ENCODE measurements at places on chromosomes 11 and 22.
A peak's percentile ranks its signal among the peaks of the same experiment; 100 is the strongest.

DNA sequence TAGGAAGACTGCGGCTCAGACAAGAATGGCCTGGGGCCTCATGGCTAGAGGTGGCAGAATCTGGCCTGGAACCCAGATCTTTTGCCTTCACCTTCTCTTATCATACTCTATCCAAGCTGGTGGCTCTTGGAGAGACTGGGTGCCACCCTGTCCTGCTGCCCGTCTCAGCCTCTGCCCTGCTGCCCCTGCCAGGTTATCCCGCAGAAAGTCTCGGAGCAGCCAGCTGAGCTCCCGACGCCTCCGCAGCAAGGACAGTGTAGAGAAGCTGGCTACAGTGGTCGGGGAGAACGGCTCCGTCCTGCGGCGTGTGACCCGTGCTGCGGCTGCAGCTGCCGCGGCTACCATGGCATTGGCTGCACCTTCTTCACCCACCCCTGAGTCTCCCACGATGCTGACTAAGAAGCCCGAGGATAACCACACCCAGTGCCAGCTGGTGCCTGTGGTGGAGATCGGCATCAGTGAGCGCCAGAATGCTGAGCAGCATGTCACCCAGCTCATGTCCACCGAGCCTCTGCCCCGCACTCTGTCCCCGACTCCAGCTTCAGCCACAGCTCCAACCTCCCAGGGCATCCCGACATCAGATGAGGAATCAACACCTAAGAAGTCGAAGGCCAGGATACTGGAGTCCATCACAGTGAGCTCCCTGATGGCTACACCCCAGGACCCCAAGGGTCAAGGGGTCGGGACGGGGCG is 5.9 kb downstream of the INCENP start:
- no peak for DNase-seq

DNA sequence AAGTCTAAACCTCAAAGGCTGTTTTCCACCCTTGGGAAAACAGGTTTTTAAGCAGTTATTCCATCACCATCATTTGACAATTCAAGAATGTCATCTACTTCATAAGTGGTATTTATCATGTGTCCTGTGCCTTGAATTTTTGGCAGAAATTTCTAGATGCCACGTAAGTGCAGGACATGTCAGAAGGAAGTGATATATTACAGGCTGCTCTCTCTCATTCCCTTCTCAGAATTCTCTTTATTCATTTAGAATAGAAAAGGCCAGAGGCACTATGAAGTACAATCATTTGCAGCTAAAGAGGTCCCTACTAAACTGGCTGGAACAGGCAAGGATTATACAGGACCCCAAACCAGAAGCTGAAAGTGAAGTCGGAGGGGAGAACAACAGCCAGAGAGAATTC is 11.9 kb downstream of the RBFOX2 start:
- no peak for DNase-seq

- peak; percentile 86 for DNase-seq
These were observed at the start of gene ENDOD1 for GRCh38 chr11:95089620-95090542. ENDOD1 (plus strand) TSS chr11:95089846; CDS start chr11:95089928, 82 bp downstream.

DNA sequence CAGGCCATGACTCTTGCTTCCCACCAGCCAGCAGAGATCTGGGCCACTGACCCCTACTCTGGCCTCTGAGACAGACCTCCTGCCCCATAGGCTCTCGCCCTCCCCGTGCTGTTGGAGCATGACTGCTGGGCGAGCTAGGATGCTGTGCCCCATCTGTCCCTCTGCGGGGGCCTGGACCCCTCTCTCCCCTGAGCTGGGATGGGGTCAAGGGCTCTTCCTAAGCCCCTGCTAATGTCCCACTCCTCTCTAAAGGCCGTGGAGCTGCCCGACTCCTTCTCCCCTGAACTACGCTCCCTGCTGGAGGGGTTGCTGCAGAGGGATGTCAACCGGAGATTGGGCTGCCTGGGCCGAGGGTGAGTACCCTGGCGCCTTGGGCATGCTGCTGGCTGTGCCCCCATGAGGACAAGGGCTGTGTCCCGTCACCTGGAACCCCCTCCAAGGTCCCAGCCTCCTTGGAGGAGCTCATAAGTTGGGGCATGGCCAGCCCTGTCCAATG is 6.2 kb upstream of the ANKRD13D start:
- no peak for DNase-seq

DNA sequence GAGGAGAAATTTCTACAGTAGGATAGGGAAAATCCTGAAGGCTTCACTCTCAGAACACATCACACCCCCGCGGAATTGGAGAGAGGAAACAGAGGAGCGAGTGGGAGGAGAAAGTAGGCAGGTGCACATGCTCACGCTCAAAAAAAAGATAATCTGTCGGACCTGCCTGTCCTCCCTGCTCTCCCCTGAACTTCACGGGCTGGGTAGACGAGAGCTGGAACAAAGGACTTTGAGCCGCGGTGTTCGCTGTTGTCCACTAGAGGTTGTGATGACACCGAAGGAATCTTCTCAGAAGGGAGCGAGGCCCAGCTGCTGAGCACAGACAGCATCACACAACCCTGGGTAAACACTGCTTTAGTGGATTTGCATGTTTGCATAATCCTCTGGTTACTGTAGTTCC is 5.0 kb downstream of the SEZ6L start:
- no peak for DNase-seq

DNA sequence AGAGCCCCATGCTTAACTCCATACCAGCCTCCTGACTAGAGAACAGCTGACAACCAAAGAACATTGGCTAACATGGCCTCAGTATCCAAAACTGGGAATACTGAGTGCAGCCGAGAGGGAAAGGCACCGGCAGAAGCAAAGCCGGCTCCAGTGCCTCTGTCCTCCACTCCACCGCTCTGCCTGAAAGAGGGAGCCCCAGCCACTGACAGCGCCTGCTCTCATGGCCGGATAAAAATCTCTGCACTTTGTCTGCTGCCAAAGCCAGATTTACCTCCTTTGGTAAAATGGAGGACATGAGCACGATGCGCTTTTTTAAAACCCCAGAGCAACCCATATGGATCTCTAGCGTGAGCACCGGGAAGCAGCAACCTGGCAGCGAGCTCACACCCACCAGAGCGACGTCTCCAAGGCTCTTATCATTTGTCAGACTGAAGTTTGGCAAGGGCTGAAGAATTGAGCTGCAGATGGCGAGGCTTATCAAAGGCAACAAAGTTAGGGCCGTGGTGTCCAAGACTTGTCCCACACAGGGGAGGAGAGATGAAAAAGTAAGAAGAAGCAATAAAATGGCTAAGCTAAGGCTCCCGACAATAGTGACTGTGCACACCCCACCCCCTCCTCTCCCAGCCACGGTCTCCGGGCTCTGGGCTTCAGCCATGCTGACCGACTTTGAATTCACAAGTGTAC is 71.4 kb downstream of the EFCAB6 start:
- no peak for DNase-seq

- DNase-seq: no peak
These were observed 278 bp downstream of the MMP26 start for GRCh38 chr11:4704790-4705334.

GRCh38 chr11:330307-330693 is 9.6 kb upstream of the IFITM3 start:
- DNase-seq: no peak

DNA sequence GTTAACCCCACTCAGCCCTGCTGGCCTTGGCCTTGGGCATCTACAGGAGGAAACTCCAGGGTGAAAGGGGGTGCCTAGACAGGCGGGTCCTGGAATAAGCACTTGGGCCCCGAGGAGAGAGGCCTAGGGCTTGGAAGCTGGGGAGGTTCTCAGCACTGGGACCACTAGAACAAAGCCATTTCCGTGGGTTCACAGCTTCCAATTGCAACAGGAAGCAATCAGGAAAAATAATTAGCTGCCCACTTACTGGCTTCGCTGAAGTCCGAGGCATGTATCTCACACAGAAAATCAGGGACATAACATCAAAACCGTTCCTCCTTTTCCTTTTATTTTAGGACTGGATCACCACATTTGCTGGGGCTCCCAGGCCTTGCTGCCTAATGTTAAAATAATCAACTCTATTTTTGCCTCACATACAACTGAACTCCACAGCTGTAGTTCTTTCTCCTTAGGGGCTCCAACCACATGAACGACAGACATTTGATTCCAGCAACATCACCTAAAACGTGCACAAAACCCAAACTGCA is 161.1 kb upstream of the GRK3 start:
- DNase-seq: peak; percentile 30

- no peak for DNase-seq
These were observed 14.4 kb downstream of the MUC5AC start for GRCh38 chr11:1171985-1172728.

GRCh38 chr11:11397036-11397415 is 44.0 kb upstream of the CSNK2A3 start:
- no peak for DNase-seq

DNA sequence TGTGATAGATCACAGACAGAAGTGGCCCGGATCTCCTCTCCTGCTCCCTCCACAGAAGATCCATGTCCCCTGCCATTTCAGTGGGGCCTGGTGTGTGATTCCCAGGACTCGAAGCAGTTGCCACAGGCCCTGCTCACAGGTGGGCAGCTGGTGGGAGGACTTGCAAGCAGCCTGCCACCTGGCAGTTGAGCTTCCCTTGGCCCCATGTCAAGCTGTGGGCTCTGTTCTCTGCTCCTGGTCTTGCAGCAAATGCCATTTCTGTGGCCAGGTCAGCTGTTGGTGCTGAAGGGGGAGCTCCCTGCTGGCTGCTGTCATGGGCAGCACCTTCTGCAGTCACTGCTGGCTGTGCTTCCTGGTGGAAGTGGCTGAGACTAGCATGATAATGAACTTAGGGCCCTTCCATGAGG is 59.1 kb upstream of the SLC22A12 start:
- DNase-seq: no peak

GRCh38 chr11:15911377-15912044 is 444.8 kb downstream of the SOX6 start:
- peak; percentile 73 for DNase-seq

GRCh38 chr22:20865875-20866445 is 7.2 kb downstream of the SNAP29 start:
- DNase-seq: no peak

DNA sequence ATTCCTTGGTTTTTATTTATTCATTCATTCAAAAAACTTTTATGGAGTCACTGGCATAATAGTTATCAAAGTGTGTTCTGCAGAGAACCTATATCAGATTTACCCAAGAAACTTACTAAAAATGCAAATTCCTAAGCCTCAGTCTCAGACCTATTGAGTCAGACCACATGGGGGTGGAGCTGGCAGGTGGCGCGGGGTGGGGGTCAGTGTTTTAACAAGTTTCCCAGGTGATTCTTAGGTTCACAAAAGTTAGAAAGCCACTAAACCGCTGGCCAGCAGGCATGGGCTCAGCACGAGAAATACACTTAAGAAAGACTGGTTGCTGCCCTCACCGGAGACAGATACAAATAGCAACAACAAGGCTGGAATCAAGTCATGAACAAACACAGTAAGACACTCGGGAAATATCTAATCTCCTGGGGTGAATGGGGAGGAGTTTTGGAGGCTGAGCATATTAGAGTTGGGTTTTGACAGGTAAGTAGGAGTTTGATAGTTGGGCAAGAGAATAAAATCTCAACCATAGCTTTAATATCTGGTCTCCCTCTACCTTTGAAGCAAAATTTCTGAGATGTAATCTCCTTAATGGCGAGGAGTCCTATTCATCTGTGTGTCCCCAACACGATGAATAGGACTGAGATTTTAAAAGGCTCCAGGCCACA is 167.5 kb upstream of the NECTIN1 start:
- DNase-seq: no peak

DNA sequence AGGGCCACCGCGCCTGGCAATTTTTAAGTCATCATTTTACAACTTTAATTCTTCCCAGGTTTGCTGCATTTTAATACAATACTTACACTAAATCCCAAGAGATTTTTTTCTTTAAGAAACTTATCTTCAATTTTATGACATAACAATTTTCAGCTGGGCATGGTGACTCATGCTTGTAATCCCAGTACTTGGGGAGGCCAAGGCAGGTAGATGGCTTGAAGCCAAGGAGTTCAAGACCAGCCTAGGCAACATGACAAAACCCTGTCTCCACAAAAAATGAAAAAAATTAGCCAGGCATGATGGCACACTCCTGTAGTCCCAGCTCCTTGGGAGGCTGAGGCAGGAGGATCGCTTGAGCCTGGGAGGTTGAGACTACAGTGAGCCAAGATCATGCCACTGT is 38.8 kb downstream of the CLDN25 start:
- DNase-seq: peak; percentile 4

DNA sequence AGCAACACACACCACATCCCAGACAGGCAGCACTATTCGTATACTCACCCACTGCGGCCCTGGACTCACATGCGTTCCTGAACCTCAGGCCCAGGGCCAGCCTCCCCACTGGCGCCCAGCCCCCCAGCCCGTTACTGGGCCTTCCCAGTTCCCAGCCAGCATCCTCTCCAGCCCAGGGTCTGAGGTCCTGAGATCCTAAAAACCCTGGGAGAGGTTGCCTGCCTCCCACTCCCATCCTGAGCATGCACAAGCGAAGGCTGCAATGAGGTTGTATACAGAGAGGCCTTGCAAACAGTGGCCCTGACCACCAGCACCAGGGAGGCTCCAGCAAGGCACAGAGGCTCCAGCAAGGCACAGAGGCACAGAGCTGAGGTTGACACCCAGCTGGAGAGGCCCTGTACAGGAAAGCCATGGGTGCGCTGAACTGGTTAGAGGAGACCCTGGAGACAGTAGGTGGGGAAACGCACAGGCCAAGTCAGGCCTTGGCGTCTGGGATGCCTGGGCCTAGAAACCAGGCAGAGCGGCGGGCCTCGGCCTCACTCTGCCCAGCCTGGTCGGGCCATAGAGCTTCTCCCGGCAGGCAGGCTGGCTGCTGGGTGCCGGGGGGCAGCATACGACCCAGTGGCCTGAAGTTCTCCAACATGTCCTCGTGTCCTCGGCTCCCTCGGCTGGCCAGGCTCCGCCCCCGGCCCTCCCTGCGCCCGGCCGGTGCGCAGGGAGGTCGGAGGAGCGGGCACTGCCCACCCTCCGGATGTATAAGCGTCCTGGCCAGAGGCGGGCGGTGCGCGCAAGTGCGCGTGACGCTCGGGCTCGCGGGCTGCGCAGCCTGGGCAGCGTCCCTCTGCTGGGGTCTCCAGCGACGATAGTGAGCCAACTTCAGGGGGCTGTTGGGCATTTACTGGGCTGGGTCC is 2.3 kb upstream of the TBX1 start:
- DNase-seq: no peak

DNA sequence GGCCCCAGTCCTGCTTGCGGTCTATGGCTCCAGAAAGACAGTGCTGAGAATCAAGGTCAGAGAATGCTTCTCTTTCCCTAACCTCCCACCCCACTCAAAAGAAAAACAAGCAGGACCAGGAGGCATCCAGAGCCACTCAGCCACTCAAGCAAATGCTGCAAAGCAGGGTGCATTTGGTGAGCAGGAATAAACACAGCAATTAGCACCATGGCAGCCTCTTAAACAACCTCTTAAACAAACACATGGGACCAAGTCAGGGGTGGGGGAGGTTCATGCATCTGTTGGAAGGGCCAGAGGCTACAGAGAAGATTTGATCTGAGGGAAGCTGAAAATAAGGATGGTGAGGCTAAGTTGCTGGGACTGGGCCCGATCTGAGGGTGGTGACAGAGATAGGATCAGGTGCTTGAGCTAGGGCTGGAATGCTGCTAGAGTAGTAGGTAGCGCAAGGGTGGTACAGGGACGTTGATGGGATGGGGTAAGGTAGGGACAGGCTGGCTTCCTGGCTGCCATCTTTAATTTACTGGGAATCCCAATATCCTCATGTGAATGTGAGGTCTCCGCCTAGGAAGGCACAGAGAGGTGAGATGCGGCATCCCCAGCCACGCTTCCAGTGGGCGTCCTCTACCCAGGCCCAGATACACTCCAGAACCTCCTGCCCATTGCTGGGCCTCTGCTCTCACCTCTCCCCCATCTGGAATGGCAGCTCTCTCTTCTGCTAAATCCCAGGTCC is 26.6 kb upstream of the LMO1 start:
- no peak for DNase-seq
